ENCODE measurements at places on chromosomes 2 and 18.

DNA sequence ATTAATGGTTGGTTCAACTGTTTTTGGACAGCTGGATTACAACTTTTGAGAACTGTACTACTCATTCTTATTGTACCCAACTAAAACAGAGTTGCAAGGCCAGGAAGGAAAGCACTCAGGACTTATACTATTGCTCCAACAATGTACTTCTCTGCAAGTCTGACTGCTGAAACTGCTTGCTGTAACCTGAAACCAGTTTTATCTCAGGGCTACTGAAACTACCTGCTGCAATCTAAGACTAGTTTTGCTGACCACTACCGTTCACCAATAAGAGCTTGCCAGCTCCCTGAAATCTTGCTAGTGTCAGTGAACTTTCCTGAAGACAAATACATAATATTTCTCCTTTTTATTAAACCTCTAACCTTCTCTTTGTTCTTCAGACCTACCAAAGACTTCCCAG is 157.3 kb downstream of the CDCA7 start:
- no peak for DNase-seq

DNA sequence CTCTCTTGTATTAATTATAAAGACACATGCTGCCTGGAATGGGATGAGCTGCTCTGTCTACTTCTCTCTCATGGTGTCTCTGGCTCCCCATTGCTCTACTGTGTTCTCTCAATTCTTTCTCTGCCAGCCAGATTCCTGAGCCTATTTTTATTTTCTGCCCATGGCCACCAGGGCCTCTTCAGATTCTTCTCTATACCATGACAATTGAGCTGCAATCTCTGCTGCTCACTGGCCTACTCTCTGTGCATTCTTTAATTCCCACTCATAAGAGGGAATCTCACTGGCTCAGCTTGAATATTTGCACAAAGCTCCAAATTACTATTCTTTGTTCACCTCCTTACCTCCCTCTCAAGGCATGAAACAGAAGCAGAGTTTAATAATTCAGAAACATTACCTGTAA is 161.4 kb upstream of the GULP1 start:
- DNase-seq: no peak

DNA sequence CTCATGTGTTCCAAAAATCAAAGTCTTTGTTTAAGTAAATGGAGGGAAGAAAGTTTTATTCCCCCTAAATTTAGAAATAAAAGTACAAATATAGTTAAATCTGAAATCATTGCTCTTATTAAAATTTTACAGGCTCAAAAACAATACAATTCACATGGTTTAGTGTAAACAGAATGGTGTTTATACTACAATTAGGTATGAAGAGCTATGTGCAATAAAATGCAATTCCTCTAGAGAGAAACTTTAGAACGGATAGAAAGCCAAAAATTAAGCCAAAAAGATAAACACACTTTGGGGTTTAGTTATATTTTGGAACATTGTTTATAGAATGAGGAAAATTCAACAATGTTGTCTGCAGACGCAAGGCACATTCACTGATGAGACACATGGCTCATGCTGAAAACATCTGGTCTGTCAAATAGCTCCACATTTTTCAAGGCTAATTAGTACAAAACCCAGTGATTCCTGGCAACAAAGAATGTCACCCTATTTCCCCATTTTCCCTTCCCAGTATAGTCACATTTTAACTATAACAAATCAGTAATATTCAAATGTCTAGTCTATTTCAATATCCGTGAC is 103.3 kb downstream of the EXOC6B start:
- DNase-seq: no peak

- DNase-seq: no peak
Observed at GRCh38 chr2:172101821-172102390, 794 bp downstream of the DLX2 start.

GRCh38 chr2:97688062-97688827 is 18.7 kb downstream of the C2orf92 start:
- peak; percentile 85 for DNase-seq

GRCh38 chr18:69088973-69089372 is 291.1 kb downstream of the CCDC102B start:
- no peak for DNase-seq

DNA sequence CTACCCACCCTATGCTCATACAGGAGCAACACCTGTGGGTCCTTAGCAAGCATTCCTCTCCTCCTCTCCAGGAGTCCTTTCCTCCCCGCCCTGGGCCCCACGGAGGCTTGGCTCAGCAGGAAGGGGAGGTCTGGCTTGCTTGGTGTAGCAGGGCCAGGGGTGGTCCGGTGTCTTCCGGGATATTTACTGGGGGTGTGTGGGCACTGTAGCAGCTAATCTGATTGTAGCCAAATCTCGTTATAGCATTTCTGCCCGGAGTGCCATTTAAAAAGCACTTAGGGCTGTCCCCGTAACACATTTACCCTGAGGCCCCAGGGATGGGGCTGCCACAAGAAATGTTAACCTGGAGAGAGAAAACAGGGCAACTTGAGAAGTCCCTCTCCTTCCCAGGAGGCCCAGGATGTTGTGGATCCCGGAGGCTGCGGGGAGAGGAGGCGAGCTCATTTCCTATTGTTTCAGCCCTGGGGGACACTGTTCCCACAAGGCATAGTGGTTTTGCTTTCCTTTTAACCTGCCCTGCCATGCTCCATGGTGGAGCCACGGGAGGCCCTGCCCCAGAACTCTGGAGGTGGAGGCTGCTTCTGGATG is 134.5 kb downstream of the CLIP4 start:
- DNase-seq: no peak

DNA sequence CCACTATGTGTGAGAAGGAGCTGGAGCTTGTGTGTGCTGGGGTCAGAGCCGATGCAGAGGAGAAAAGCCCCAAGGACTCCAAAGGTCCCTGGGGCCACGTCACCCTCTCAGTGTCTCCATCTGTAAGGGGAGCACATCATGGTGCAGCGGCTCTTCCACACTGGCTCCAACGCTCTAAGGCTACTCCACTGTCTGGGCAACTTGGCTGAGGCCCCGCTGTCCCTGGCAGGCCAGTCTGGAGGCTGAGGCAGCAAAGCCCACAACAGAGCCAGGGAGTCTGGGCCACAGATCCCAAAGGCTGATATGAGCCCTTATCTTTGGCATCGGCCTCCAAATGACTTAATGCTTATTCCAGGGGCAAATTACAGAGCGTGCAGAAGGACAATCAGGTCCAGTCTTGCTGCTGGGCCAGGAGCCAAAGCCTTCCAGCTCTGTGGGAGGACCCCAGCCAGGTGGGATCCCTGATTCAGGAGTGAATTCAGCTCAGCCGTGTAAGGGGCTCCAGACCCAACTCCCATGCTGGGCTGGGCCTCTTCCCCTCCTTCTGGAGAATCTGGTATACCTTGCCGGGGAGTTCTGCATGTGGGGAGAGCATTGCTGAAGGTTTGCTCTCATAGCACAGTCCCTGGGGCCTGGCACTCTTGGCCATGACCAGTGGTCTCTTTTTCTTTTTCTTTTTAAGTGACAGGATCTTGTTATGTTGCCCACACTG is 1.8 kb upstream of the DUSP2 start:
- peak; percentile 44 for DNase-seq

- no peak for DNase-seq
Observed at GRCh38 chr18:74219056-74219455, 70.7 kb downstream of the TIMM21 start.

DNA sequence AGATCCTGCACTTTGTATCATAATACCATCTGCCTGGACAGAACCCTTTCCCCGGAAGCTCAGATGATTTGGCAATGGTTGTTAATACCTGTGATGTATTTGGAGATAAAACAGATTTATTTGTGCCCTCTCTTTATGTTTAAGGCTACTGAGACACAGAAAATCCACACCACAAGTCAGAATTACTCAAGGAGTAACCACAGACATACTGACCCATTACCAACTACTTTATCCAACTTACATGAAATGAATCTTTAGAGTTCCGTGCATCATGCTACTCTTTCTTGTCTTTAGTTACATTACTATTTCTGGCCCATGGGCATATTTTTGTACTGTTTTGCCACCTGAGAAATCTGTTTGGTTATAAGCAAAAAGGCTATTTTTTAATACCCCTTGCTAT is 384.0 kb downstream of the STK39 start:
- DNase-seq: no peak

GRCh38 chr2:21916934-21917522 is 793.3 kb downstream of the TDRD15 start:
- no peak for DNase-seq

DNA sequence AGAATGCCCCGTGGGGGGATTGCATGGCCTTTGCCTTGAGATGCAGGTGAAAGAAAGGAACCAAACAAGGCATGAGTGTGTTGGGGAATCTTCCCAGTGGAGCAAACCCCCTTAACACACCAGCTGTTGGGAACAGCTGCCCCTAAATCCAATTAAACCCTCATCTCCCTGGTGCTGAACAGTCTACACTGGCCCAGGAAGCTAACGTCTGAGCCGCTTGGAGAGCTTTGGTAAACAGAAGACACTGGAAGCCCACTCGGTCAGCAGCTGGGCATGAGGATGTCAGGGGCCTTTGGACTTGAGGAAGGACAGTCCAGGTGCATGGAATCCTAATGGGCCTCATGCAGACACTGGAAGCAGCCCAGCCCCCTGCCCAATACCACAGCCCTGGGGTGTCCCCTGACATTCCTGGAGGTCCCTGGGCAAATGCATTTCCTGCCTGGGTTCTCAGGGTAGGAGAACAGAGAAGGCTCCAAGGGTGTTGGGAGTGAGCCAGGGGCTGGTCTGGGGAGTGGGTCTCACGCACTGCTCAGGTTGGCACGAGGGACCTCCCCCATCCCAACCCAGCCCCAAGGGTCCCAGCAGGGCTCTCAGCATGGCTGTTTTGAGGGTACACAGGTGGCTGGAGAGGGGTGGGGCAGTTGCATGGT is 37.7 kb downstream of the GBX2 start:
- DNase-seq: no peak

DNA sequence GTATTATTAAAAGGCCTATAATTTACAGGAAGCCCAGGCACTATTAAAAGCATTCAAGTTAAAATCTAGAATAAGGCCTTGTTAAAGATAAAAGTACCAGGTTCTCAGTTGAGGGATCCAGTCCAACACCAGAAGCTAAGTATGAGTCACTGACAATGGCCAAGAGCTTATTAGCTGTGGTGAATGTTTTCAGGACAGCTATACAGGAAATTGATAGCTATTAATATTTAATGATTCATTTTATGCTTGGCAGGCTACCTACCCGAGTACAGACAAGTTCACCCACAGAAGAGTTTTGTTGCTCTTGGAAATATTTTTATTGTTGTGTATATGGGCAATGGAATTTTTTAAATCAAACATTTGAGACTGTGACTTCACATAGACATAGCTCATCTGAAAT is 729.6 kb upstream of the ZNF804A start:
- DNase-seq: no peak

DNA sequence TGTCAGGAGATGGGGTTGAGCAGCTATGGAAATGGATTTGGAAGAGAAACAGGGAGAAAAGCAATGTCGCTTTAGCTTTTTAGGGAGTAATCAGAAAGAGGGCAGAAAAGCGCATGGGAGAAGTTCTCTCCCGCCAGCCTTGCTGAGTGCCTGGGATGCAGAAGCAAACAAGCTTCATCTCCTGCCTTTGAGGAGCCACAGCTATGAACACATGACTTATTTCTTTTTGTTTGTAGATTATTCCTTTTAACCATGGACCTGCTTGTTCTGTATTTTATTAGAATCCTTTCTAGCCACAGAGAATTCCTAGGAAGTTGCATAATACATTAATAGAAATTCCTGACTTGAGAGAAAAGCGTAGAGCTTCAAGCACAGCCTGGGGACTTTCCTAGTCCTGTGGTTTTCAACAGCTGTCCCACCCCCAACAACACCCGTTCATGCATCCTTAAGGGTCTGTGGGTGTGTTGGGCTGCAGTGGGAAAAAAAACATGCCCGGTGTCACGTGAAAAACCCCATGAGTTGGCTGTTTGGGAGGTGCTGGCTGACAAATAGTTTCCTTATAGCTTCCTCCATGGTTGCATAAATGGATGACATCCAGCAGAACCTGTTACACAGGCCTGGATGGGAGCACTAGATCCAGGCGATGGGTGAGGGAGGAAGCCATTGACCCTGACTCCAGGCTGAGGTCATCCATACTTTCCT is 14.9 kb downstream of the SLC9A4 start:
- DNase-seq: no peak

- no peak for DNase-seq
Observed at GRCh38 chr2:239227661-239228371, 173.0 kb downstream of the HDAC4 start.

- peak; percentile 38 for DNase-seq
Observed at GRCh38 chr2:27765621-27766286, 5.8 kb upstream of the MRPL33 start.

DNA sequence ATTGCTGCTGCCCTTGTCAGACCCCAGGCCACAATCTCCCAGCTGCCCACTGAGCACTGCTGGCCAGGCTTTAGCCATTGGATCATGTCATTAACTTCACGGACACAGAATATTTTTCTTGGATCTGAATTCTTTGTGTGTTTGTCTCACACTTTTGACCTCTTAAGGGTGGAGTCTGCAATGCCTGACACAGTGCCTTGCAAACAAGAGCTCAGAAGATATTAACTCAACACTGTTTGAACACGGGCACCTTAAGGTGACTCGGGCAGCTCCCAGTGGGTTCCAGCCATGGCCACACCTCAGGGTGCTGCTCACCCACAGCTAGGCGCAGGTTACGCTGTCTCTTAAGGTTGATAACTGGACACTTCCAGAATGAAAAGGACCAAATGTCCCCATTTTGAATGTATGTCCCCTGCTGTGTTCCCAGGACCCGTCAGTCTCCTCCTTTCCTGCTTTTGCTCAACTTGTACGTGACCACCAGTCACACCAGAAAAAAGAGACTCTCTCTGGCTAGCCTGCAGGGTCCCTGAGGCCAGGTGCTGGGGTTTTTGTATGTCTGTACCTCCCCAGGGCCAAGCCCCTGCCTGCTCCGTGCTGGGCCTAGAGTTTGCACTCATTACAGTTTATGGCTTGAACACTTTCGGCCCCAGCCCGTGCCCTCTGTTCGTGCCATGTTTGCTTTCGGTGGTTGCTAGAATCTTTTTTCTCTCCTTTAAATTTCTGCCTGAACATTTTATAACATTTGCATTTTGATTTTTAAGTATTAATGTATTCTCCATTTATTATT is 33.4 kb upstream of the TMEM131 start:
- no peak for DNase-seq

All from T-helper 2 cell (primary cell).